ENCODE measurements at places on chromosomes 11 and 22.

- DNase-seq, result no peak
These were observed 95.6 kb downstream of the KCNQ1 start for GRCh38 chr11:2540223-2540991.

DNA sequence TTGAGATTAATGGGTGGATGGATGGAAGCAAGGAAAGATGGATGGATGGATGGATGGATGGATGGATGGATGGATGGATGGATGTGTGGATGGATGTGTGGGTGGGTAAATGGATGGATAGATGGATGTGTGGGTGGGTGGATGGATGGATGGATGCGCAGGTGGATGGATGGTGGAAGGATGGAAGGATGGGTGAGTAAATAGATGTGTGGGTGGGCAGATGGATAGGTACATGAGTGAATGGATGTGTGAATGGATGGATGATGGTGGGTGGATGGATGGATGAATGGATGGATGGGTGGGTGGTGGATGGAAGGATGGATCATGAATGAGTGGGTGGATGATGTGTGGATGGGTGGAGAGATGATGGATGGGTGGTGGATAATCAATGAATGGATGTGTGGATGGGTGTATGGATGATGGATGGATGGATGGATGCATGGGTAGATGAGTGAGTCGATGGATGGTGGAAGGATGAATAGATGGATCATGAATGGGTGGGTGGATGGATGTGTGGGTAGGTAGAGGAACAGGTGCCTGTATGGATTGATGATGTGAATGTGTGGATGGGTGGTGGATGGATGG lies 375.2 kb downstream of the BRD1 start:
- DNase-seq, result no peak

DNA sequence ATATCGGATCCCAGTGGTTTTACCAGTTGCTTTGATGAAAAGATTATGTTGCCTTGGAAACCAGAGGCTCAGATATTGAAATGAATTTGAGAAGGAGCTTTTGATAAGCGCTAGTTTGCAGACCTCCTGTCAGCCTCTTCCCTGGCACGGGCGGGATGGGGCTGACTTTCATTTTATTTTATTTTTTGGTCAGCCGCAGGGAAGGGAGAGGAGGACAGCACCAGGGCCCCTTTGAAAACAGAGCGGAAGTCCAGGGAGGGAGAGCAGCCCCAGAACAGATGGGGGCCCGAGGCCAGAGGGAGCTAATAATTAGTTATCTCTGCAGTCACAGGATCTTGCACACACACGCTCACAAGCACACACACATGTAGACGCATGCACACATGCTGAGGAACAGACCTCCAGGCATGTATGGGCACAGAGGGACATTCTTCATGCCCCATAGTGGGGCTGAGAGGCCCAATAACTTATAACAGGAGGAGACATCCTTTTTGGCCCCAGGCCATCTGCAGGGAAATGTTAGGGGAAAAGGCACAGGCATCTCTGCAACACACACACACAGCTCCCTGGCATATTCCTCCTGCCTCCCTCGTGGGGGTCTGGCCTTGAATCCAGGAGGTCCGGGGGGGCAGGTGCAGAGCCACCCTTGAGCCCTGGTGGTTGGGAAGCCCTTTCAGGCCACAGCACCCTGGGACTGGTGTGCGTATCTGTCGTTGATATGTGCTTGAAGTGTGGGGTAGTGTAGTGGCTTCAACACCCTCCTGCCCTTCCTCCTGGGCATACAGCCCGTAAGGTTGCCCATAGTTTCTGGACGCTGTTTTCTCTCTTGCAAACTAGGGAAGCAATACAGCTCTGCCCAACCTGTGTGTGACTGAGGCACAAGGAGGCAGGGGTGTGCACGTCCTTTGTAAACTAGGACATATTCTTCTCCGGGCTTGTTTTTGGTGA lies 117.3 kb downstream of the CEP164 start:
- no peak for DNase-seq

DNA sequence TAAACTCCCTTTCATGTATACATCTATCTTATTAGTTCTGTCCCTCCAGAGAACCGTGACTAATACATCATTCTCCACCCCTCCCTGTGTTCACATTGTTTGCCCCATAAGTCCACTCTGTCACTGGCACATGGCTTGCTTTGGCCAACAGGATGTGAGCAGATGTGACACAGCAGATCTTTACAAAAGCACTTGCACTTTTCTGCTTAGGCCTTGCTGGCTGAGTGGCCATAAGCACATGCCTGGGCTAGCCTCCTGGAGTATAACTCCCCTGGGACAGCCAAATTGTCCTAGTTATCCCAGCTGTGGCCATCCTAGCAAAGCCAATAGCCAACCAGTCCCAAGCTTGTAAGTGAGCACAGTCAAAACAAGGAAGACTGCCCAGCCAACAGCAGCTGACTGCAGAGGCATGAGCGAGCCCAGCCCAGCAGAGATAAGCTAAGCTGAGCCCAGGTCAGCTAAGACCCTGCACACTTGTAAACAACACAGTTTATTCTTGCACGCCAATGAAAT lies 9.7 kb upstream of the RCN1 start:
- DNase-seq, result no peak

GRCh38 chr11:44817207-44817949 lies 90.6 kb downstream of the TSPAN18 start:
- DNase-seq, result no peak

Data from effector CD8-positive, alpha-beta T cell (primary cell).